Sciatic nerve (tissue), 2 donors: ENCODE measurements at places on chromosomes 6 and 20. TPM values are rescaled to one million over a fixed set of nuclear protein-coding genes. Genes with fewer than 3 reads are reported as not detected.
A peak's percentile ranks its signal among the peaks of the same experiment; 100 is the strongest.

DNA sequence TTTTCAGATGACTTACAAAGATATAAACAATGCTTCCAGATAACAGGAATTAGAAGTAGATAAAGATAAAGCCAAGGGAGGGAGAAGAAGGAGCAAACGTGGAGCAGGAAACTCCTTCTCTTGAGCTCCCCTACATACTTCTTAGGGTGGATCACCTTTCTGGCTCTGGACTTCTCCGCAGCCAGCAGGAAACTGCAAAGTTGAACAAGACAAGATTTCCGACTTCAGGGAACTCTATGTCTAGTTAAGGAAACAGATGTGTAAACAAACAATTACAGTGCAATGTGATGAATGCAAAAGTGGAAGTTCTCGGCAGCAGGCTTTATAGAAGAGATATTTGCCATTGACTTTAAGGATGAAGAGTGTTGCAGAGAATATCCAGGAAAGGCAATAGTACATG lies 134.0 kb upstream of the MARCKS start:
- DNase-seq, result no peak

- no peak for DNase-seq
Observed at GRCh38 chr6:45532721-45533210, 155.0 kb upstream of the SUPT3H start.

GRCh38 chr6:14591998-14592397 lies 474.4 kb downstream of the CD83 start:
- DNase-seq, result no peak

GRCh38 chr6:24378473-24379097 lies 20.7 kb upstream of the DCDC2 start:
- DNase-seq, result no peak

TULP1 gene
- not detected for total RNA-seq

GRCh38 chr6:100177956-100178355 lies 183.9 kb upstream of the MCHR2 start:
- DNase-seq, result no peak

C20orf202 gene
- total RNA-seq, result 0.80 TPM

SLC24A3 gene
- 2.0 TPM for total RNA-seq

- DNase-seq, result no peak
Observed at GRCh38 chr6:96702626-96703025, 134.7 kb downstream of the GPR63 start.

DNA sequence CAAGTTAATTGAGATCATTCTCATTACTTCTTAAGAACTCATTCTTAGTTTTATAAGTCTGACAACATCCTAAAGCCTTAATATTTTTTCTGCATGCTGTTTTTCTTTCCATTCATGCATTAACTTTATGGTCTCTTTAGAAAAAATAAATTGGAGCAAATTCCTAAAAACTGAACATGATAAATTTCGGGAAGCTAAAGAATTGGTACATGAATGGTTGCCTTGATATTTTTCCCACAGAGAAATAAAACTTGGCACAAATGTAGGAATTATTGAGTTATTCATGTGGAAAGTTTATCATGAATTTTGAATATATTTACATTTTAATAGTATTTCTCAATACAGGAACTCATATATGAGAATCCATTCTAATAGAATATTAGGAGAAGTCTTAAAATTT lies 115.9 kb downstream of the BMP5 start:
- DNase-seq, result no peak

- DNase-seq, result no peak
Observed at GRCh38 chr20:13098720-13099355, 90.1 kb downstream of the SPTLC3 start.

TSBP1 gene
- not detected for total RNA-seq

PTCRA gene
- total RNA-seq, result 0.40 TPM

DNA sequence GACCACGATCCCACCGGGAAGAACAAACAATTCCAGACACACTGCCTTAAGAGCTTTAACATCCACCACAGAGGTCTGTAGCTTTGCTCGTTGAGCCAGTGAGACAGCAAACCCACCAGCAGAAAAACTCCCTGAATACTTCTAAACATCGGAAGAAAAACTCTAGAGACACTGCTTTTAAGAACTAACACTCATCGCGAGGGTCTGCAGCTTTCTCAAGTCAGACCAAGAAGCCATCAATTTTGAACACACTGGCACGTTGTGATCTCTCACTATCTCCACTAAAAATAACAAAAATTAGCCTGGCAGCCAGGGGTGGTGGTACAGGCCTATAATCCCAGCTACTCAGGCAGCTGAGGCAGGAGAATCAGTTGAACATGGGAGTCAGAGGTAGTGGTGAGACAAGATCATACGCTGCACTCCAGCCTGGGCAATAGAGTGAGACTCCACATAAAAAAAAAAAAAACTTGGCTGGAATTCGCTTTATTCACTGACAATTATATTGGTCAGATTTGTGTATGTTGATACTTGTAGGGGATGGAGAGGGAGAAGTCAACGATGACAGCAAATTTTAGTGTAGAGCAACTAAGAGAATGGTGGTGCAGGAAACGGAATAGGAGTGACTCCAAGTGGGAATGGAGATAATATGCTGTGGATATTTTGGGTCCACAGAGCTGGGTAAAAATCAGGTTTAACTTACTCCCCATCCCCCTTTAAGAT lies 860 bp upstream of the TMEM14C start:
- DNase-seq, result no peak

SCGN gene
- not detected for total RNA-seq

DNA sequence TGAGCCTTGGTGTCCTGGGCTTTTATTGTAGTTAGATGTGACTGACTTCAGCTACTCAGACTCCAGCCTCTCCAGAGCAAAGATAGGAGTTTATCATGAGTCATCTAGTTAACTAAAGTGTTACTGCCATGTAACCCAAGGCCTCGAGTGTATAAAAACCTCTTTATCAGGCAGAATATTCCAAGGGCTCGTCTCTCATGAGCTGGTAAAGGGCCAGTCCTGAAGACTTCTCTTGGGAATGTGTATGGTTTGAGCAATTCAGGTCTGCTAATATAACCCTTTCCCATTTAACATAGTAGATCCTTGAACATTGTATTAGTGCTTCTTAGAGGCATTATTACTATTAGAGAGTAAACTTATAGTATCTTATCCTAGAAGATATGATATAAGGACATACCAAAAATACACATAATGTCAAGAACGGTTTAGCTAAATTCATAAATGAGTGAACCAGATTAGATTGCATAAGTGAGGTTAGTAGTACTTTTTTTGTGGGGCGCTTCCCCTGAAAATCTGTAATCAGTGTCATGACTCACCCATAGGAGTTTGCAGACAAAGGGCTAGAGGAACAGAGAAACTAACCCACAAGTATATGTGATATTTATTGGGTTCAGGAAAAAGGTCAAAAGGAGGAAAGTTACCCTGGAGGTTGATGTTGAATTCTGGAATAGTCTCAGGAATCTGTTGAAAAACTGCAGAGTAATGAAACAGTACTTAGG lies 16.0 kb downstream of the DSE start:
- DNase-seq, result no peak

DNA sequence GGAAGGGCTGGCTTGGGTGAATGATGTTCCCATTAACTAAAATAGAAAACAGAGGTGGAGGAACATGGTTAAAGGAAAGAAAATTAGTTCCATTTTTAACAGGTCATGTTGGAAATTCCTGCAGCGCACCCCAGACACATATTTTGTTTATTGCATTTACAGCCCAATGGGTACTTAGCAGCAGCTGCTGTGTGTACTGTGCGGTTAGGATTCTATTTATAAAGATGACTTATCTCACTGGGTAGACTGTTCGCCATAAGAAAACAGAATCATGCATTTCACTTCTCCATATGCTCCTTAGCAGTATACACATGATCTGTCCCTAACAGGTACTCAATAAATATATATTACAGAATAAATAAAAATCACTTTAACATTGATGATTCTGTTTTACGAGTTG lies 135.8 kb downstream of the SLC35F1 start:
- no peak for DNase-seq

CHMP4B gene
- total RNA-seq, result 72.8 TPM

DNA sequence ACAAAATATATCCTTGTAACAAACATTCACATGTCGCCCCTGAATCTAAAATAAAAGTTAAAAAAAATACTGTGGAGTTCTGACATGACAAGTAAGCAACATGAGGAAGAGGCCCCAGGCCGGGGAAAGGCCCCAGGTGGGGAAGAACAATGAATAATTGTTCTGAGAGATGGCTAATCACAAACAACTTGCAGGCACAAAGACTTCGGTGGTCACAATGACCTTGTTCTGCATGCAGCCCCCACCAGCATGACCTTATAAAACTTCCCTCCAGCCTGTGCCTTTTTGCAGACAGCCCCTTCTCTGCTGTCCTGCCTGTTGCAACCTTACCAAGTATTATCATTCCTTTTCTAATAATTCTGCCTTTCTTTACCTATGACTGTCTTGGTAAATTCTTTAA lies 95.7 kb upstream of the MYLIP start:
- no peak for DNase-seq

- no peak for DNase-seq
Observed at GRCh38 chr6:68777956-68778355, 142.9 kb downstream of the ADGRB3 start.

- DNase-seq, result peak; percentile 54
Observed at GRCh38 chr6:25882051-25882496, 8.0 kb upstream of the SLC17A3 start.

GRCh38 chr6:3811191-3811590 lies 38.0 kb upstream of the FAM50B start:
- DNase-seq, result no peak

PRELID3B gene
- total RNA-seq, result 30.5 TPM

LY6G6F gene
- total RNA-seq, result not detected

- DNase-seq, result no peak
Observed at GRCh38 chr6:146551545-146551944, 7.9 kb downstream of the RAB32 start.

TREML2 gene
- 0.58 TPM for total RNA-seq

GRCh38 chr6:112247275-112247674 lies 7.1 kb downstream of the LAMA4 start:
- DNase-seq, result no peak

- DNase-seq, result no peak
Observed at GRCh38 chr6:156309017-156309416, 468.2 kb upstream of the ARID1B start.

- no peak for DNase-seq
Observed at GRCh38 chr20:36802326-36803222, 29.0 kb upstream of the DSN1 start.

DNA sequence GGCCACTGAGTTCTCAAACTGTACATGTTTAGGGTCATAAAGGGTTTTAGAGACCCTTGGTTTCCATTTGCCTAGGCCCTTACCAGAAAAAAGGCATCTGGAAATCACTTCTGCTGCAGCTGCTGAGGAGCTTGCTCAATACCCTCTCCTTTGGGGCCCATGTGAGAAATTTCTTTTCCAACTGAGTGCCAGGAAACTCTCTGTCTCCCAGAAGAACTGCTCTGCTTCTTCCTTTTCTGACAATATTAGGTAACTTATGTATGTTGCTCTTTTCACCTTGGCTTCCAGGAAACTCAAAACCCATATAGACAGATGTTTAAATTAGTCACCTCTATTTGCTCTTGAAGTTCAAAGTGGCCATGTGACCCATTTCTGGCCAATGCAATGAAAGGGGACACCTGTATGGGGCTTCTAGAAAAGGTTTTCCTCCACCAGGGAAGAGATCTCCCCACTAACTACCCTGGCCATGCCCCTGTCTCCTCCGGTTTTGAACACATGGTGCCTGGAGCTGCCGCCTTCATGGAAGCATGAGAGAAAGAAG lies 121.6 kb downstream of the PREX1 start:
- DNase-seq, result no peak

GRCh38 chr6:16217156-16217721 lies 21.1 kb upstream of the GMPR start:
- no peak for DNase-seq

GRCh38 chr6:25218346-25218745 lies 60.8 kb upstream of the CARMIL1 start:
- DNase-seq, result no peak

- DNase-seq, result no peak
Observed at GRCh38 chr6:111738631-111739030, 133.0 kb upstream of the TRAF3IP2 start.

DNA sequence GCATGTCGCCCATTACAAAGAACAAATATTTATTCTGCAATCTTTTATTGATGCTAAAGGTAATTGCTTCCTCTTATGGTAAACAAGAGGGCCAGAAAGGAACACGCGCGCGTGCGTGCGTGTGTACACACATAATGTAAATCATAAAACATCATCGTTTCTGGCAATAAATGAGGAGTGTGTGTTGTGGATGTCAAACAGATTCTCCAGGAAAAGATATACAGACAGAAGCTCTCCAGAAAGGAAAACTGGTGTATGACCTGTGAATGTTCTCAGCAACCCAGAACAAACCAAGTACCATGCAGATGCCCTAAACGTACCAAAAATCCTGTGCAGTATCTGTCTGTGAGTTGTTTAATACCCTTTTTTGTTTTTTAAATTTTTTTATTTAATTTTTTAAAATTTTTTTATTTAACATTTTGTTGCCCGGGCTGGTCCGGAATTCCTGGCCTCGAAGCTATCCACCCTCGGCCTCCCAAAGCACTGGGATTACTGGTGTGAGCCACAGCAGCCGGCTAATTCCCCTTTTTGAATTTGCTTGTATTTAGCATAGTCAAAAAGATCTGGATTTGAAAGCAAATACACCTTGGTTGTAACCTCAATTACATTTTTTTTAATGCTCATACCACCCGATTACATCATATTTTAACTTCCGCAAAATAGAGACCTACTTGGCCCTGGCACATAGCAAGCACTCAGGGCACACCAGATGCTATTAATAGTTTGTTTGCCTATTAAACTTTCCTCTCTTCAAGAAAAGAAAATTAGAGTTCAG lies 909 bp upstream of the NUDT3 start:
- no peak for DNase-seq
